ENCODE measurements at places on chromosomes 4 and X.

GRCh38 chr4:13427599-13428325 lies 56.4 kb downstream of the RAB28 start:
- H3K27ac ChIP-seq: peak overlapping the region; percentile 42
- peaks cover 2% of the 10 kb centered on the region for H3K4me1 ChIP-seq
- no peak overlapping the region for H3K4me3 ChIP-seq
- H3K27me3 ChIP-seq: no peaks in the 10 kb centered on the region
- DNase-seq: no peak

DNA sequence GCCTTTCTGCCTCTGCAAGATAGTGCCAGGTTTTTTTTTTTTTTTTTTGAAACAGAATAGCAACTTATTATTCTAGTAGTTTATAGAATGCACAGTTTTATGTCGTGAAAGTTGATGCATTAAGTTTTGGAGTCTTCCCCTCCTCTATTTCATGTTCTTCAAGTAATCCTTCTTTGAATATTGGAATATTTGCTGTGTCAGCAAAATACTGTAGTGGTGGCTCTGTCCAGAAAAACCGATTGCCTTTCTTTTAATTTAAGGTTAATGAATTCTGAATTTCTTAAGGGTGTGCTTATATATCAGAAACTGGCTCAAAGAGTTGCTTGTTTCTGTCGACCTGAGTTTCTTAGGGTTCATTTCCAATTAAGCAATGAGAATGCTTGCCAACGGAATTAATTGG lies 34.8 kb upstream of the TMSB15B start:
- H3K4me1 ChIP-seq: no peaks in the 10 kb centered on the region
- H3K36me3 ChIP-seq: no peaks in the 10 kb centered on the region
- no peak for DNase-seq
- no peak overlapping the region for H3K27ac ChIP-seq

- no peak for DNase-seq
- no peaks in the 10 kb centered on the region for H3K4me1 ChIP-seq
- H3K27ac ChIP-seq: no peak overlapping the region
- H3K36me3 ChIP-seq: no peaks in the 10 kb centered on the region
- H3K27me3 ChIP-seq: peaks cover 45% of the 10 kb centered on the region
Observed at GRCh38 chr4:74930162-74930561, 2.8 kb upstream of the PARM1 start.

GRCh38 chrX:9656277-9656676 lies 109.4 kb downstream of the GPR143 start:
- H3K27me3 ChIP-seq: no peaks in the 10 kb centered on the region
- no peak overlapping the region for H3K4me3 ChIP-seq
- H3K36me3 ChIP-seq: no peaks in the 10 kb centered on the region

DNA sequence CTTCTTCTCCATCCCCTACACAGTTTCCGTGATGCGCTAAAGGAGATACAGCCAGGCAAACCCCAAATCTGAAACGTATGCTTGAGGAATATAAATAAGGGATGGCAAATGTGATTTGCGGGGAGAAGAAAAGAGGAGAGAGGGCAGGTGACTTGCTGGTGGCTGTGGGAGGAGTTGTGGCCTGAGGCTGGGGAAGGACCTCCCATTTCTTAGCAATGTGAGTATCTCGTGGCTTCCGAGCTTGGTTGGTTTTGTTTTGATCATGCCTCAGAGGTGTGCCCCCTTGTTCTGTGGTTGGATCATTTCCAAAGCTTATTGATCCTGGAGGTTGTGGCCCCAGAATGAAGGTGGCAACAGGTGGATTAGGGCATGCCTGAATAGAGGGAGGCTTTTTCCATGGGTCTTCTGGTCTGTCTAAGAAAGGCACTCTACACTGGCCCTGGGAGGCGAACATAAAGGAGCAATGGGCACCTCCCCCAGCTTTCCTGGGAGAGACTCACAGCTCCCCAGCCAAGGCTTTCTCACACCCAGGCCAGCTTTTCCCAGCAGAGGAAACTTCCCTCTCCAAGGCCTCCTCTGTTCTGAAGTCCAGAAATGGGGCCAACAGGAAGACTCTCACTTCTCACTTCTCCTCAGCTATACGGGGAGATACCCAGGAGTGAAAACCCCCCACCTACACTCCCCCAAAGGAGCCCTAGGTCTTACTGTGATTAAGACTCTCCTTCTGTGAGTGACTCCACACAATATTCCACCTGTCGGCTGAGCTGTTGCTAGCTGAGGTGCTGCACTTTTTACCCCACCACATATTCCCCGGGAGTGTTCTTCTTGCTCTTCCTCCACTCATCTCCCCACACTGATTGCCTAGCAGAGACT lies 40.0 kb downstream of the C4orf51 start:
- H3K27ac ChIP-seq: no peak overlapping the region
- no peak for DNase-seq
- H3K4me3 ChIP-seq: no peak overlapping the region
- peaks cover 11% of the 10 kb centered on the region for H3K4me1 ChIP-seq
- H3K36me3 ChIP-seq: no peaks in the 10 kb centered on the region

DNA sequence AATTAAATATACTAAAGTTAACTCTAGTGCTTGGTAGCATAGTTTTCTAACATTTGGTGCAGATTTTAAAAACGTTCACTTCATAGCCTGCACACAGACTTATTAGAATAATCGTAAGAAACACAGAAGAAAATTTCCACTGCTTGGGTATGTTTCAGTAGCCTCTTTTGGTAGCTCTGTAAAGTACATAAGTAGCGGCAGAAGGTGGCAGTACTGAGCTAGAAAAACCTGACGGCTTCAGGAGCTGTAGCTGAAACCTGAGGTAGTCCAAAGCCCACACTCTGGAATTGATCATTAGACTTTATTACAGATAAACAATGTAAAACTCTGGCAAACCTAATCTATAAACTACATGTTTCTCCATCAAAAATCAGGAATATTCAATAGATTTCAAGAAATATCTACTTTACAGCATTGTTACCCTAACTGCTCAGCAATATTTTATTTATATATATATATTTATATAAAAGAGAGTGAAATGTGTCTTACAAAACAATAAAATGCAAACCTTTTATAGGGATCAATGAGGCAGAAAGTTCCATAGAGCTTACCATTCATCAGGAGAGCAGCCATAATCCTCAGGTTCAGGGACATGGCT lies 88.2 kb downstream of the ATP8A1 start:
- DNase-seq: no peak
- H3K27ac ChIP-seq: no peak overlapping the region
- no peak overlapping the region for H3K4me3 ChIP-seq
- H3K4me1 ChIP-seq: no peaks in the 10 kb centered on the region
- H3K27me3 ChIP-seq: no peaks in the 10 kb centered on the region

GRCh38 chrX:55008571-55009358 lies 8.6 kb downstream of the APEX2 start:
- peak overlapping the region; percentile 98 for H3K27ac ChIP-seq
- H3K27me3 ChIP-seq: no peaks in the 10 kb centered on the region
- no peak overlapping the region for H3K4me3 ChIP-seq
- peaks cover 24% of the 10 kb centered on the region for H3K4me1 ChIP-seq
- peaks cover 15% of the 10 kb centered on the region for H3K36me3 ChIP-seq
- no peak for DNase-seq

GRCh38 chr4:142230991-142231390 lies 594.6 kb downstream of the IL15 start:
- peaks cover 2% of the 10 kb centered on the region for H3K4me1 ChIP-seq
- peaks cover 26% of the 10 kb centered on the region for H3K36me3 ChIP-seq
- H3K27ac ChIP-seq: no peak overlapping the region
- H3K27me3 ChIP-seq: no peaks in the 10 kb centered on the region
- no peak for DNase-seq

Data from RWPE2 (cell line).